NCI-H1092 (cell line): ENCODE measurements at places on chromosomes 3 and 15.
A peak's percentile ranks its signal among the peaks of the same experiment; 100 is the strongest.

DNA sequence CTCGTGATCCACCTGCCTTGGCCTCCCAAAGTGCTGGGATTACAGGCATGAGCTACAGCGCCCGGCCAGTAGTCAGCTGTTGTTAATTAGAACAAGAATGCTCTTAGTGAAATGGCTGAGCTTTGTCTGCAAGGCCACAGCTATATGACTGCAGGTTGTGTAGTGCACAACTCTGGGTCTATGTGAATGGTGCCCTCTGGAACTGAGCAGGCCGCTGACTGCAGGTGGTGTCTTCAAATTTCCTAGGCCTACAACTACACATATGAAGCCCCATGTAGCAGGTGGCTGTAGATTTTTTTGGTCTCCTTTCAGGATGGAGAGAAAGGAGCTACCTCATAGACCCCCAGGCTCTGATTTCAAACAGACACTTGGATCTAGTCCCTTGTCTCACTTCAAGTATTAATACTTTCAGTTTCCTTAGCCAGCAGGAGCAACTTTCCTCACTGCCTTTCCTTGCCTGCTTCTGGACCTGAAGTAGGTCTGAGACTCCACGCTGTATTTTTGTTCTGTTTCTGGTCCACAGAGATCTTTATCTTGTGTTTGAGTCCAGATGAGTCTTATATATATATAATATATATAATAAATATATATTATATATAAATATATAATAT lies 86.9 kb downstream of the C3orf80 start:
- DNase-seq: no peak

DNA sequence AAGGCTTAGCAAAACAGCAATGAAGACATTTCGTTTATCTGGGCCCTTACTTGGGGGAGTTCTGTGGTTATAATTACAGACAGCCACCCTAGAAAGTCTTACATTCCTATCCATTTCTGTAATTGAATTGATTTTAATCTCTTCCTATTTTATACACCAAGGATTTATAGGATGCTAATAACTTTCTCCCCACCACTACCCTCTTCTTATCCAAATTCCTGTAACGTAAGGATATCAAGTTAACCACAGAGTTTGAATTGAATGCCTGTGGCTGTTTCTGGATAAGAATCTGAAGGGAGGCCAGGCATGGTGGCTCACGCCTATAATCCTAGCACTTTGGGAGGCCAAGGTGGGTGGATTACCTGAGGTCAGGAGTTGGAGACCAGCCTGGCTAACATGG lies 78.6 kb downstream of the MLH1 start:
- DNase-seq: no peak

DNA sequence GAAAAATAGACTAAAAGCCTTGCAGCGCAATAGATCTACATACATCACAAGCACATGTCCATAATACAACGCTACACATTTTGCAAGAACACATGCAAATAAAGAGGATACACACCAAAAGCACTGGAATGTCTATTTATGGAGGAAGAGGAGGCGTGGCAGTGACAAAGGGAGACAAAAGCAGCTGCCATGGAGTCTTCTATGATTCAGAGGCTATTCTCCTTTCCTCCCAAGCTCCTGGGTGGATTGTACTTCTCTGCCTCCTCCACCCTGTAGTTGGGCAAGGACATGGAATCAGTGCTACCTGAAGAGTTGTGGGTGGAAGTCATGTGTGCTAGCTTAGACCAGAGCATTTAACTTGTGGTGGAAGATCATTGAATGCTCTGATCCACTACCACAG lies 57.9 kb upstream of the ABHD2 start:
- DNase-seq: no peak

GRCh38 chr15:100758555-100758954 lies 121.1 kb upstream of the ALDH1A3 start:
- DNase-seq: no peak

DNA sequence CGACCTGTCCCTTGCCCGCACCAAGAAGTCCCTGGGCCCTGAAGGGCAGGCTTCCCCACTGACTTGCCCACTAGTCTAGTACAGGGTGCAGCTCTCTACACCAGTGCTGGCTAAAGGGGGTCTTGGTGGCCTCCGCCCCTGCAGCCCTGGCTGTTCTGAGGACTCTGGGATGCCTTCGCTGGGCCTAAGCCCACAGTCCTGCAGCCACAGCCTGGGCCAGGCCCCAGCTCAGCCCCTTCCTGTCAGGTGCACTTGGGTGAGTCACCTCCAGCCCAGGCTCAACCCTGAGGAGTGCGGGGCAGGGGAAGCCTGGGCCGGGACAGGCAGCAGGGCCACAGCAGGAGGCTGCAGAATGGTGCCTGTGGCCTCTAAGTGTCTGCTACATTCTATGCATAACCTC lies 971 bp downstream of the C3orf22 start:
- no peak for DNase-seq

DNA sequence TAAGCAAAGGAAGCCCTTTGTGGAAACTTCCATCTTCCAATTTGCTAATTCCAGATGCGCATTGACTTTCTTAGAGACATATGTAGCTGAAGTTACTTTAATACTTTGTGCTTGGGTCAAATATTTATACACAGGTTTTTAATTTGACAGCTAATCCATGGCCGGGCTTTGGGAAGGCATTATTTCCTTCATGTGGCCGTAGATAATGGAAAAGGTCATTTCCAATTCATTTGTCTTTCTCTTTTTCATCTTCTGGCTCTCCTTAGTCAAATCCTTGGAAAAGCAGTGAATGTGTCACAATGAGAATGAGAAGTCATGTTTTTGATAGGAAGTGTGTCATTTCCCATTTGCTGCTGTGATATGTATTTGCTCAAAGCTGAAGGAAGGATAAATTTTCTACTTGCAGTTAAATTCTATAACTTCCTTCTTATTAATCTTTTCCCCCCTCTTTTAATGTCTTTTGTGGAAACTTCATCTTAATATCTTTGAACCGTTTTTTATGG lies 323.3 kb downstream of the CLSTN2 start:
- no peak for DNase-seq

GRCh38 chr3:5579946-5580345 lies 392.4 kb downstream of the EDEM1 start:
- DNase-seq: no peak

- DNase-seq: no peak
These were observed 29.7 kb upstream of the MDFIC2 start for GRCh38 chr3:70342149-70342548.

- no peak for DNase-seq
These were observed 11.1 kb downstream of the SERP1 start for GRCh38 chr3:150535204-150535603.

DNA sequence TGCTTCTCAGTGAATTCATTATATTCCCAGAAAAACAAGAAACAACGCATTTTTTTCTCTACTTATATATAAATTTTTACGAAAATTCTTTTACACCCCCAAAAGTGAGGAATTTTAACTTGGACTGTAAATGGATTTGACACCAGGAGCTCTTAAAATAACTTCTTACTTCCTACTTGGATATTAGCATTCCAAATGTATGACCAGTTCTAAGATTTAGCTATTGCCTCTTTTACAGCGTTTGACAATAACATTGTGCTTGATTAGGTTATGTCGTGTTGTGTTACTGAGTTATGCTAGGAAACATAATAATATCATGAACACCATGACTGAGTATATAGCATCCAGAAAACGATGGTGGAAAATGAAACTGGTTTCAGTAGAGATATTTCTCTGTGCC lies 177.0 kb downstream of the CNTN6 start:
- DNase-seq: no peak

DNA sequence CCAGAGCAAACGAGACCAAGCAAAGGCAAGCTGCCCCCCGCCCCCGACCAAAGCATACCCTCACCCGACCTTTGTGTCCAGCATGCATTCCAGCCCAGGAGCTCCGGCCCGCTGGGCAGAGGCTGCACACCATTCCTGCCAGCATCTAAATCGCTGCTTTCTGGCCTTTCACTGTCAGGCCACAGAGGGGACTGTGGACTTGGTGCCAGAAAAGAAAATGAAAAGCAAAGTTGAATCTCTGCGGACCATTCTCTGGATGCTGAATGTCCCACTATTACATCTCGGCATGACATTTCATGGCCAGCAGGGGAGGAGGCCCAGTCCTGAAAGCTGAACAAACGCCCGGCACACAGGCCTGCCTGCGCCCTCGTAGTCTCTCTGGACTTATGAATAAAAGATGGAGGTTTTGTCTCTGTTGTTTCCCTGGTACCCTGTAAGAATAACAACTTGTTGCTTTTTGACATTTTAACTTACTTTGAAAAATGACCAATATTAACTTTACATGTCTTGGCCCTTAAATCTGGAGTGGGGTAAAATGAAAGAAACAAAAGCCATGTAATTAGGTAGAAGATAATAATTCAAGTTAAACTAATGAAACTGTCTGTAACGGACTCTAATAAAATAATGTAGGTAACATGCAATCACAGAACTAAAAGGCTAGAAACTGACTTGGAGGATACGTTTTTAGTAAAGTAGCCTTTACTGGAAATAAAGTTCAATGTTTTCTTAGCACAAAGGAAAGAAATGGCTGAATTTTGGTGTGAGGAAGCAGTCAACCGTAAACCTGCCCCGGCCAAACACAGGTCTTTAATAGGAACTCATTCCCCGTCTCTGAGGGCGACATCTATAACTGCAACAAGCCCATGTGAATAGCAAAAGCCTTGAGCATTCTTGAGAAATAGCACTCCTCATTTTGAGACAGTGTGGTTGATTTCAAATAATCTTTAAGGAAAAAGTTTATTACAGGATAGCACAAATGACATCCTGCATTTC lies 12.7 kb downstream of the IL17RD start:
- DNase-seq: no peak

GRCh38 chr3:69294014-69294766 lies 91.7 kb downstream of the FRMD4B start:
- DNase-seq: no peak

- no peak for DNase-seq
These were observed 137.6 kb upstream of the TRIM42 start for GRCh38 chr3:140540262-140540661.

GRCh38 chr15:88467935-88468528 lies 524 bp downstream of the MRPS11 start:
- DNase-seq: no peak

- no peak for DNase-seq
These were observed 33.6 kb downstream of the ABTB1 start for GRCh38 chr3:127706312-127706711.

- DNase-seq: no peak
These were observed 101.5 kb downstream of the PGPEP1L start for GRCh38 chr15:98905963-98906711.

GRCh38 chr3:48493203-48493501 lies 10.8 kb downstream of the SHISA5 start:
- DNase-seq: no peak

DNA sequence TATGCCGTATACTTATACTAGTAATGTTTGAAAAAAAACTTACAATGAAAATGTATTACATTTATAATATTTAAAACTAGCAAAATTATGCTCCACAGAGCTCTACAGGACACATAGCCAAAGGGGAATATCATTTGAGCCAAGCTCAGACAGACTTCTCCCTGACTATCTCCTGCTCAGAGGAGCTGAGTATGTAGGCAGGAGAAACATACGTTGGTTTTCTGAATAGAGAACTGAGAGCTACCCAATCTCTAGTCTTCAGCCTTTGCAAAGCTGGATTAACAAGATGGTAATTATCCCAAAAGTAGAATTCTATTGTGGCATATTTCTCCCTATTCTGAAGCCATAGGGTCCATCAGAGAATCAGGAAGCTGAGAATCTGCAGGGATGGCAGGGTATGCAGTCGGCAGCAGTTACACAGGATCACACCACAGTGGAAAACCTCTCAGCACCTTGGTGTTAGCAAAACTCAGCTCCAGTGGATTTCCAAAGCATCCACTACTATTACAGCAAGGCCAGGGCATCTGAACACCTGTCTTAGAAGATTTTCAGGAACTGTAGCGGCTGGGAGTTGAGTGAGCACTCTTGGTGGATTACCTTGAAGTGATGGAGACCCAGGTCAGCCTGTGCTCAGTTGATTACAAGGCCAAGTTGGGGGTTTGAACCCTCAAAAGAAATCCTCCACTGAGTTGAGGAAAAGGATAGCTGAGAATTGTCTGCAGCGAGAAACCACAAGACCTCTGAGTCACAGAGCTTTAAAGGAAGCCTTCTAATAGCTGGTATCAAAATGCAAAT lies 30.1 kb downstream of the GPR15 start:
- DNase-seq: no peak

- peak; percentile 38 for DNase-seq
These were observed 170.0 kb downstream of the SEMA6D start for GRCh38 chr15:47887241-47887800.

- no peak for DNase-seq
These were observed 1.7 kb upstream of the ALCAM start for GRCh38 chr3:105365081-105365390.

DNA sequence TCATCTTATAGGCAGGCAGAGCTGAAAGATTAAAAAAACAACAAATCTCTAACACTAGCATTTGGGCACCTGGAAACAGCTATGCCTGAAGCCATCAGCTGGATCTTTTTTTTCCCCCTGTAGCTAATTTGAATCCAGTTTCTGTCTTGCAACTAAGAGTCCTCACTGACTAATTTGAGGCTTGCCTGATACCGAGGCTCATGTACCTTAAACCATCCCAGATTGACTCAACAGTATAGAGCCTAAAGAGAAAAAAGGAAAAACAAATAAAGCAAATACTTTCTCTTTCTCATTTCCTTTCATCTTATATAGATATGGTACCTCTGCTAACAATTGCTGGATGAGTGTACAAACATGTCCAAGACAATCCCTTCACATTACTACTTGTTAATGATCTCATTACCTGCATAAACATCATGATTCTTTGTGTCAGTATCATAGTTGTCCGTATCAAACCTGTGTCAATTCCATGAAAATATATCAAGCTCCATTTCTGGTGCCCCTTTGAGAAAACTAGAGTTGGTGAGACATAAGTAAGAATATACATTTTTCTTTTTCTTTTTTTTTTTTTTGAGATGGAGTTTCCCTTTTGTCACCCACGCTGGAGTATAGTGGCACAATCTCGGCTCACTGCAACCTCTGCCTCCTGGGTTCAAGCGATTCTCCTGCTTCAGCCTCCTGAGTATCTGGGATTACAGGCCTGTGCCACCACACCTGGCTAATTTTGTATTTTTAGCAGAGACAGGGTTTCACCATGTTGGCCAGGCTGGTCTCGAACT lies 43.1 kb downstream of the BHLHE40 start:
- no peak for DNase-seq

DNA sequence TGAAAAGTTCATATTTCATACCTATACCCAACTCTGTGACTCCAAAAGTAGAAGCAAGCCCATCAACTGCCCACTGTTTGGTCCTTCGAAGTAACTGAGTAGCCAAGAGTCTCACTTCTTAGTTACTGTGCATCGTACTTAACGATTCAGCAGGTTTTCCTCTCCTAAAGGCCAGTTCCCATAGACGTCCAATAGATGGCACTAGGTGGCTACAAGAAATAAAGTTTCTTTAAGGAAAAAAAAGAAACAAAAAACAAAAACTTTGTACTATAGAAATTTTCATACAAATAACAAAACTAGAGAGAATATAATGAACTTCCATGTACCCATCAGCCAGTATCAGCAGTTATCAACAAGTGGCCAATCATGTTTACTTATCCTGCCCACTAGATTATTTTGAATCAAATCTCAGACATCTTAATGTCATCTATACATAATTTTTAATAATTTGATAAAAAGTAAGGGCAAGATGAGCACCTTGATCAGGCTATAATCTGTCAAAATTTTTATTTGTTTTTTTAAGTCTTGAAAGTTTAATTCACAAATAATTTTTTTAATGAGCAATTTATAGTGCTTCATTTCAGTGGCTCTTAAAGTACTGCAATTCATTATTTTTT lies 63.8 kb upstream of the ACP3 start:
- DNase-seq: no peak

GRCh38 chr15:58552505-58553364 lies 120.9 kb downstream of the LIPC start:
- DNase-seq: no peak
